ENCODE measurements at places on chromosomes 12 and 14.
A peak's percentile ranks its signal among the peaks of the same experiment; 100 is the strongest.

- no peak for DNase-seq
Observed at GRCh38 chr12:69550569-69551350, 34.5 kb upstream of the CCT2 start.

- no peak for DNase-seq
Observed at GRCh38 chr12:4820971-4821370, 88.7 kb upstream of the KCNA1 start.

DNA sequence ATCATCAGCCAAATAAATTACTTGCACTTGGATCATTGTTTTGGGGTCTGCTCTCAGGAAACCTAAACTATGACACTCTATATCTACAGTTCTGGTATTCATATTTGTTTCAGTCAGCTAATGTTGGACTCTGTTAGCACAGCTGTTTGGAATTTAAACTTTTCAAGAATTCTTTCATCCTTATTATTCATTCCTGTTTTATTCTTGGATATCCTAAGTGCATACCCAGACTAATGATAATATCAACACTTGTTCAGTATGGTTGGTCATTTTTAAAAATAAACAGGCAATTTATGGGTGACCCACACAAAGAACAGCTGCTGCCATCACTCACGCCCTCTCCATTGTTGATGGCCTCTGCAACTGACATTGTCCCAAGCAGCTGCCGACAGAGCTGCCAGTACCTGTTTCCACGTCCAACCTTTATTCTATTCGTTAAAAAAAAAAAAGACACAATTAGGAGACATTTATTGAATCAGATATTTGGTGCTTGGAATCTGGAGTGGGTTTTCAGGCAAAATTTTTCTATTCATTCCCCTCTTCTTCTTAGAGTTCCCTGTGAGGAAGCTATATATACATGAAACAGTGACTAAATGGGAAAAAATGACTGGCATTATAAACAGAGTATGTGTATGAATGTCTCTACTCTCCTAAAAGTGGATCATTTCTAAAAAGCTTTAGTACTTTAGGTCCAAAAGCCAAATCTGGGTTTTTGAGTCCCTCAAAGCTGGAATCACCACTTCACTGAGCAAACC, 252.1 kb upstream of the NAV3 start:
- DNase-seq: no peak

- DNase-seq: no peak
Observed at GRCh38 chr14:77275601-77276017, 4.6 kb upstream of the NGB start.

DNA sequence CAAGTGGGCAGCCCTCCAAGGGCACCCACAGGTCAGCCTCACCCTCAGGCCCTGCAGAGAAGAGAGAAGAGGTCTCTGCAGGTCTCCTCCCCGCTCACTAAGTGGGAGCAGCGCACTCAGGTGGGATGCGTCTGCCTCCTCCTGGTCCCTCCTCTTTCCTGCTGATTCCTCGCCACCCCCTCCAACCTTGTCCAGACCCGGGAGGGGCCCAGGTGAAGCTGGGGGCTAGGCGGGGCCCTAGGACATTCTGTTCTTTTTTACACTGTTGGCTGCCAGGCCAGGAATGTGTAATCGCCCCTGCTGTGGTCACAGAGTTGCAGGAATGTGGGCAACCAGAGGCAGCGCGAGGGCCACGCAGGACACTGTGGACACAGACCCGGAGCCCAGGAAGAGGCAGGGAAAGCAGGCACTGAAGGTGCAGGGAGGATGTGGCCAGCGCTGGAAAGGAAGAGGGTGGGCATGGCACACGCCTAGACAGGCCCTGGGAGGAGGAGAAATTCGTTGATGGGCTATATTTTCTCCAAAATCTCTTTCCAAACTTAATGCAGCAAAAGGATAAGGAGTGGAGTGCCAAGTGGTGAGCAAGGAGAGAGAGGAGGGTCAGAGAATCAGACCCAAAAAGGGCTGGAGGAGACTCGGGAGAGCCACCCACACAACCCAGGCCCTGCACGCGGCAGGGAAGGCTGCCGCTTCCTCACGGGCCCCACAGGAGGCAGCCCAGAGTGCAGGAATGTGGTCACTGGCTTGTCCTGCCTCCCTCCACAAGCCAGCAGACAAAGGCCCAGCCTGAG, 911 bp upstream of the SCNN1A start:
- peak; percentile 11 for DNase-seq

DNA sequence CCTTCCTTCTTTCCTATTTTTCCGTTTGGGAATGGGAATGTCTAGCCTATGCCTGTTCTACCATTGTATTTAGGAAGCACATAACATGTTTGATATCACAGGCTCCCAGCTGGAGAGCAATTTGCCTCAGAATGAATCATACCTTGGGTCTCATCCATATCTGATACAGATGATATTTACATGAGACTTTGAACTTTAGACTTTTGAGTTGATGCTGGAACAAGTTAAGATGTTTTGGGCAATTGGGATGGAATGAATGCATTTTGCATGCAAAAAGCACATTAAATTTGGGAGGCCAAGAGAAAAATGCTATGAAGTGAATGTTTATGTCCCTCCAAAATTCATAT, 61.9 kb upstream of the BEGAIN start:
- no peak for DNase-seq

DNA sequence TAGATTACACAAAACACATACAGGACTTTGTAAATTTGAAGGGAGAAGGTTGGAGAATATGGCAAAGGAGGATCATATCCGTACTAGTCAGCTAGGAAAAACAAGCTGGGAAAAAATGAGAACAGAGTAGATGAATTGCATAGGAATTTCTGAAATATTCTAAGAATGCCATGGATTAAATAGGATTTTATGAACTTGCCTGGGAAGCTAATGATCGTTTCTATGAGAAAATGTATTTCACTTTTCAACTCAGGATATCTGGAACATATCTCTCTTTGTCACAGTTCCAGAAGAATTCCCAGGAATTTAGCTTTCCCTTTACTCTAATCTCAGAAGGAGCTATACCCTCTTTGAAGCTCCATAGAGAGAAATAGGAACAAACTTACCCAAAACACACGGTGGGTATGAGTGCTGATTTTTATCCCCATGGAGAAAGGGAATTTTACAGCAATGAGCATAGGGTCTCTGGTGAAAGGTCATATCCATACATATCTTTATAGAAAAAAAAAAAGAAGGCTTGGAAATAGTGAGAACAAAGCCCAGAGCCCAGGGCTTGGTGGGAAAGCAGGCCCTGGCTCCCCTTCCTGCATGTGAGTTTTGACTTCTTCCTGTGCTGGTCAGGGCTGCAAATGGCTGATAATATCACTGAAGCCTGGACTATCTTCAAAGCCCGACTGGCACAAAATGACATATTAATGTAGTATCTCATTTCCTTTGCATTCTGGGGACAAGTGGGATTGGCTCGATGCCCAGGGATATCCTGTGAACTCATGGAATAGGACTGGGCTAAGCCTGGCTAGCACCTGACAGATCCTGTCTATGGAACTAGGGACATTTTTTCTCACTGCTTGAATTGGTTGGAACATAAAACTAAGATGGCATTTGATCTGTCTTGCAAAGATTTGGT, 136.3 kb downstream of the AEBP2 start:
- DNase-seq: peak; percentile 90

DNA sequence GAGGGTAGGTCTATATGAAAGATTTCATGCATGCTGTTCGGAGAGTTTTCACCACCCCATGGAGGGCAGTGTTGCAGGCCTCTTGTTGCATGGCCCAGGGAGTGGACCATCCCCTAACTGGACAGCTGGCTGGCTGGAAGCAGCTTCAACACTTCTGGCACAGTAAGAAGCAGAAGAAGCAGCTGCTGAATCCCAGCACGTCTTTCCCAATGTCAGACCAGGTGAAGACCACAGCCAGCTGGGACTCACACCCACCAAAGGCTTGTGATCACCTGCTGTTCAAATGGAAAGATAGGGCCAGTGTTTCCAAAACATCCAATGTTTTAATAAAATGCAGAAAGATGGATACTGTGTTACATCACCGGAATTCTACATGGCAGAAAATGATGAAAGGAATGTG, 1423.6 kb downstream of the AACS start:
- DNase-seq: no peak

DNA sequence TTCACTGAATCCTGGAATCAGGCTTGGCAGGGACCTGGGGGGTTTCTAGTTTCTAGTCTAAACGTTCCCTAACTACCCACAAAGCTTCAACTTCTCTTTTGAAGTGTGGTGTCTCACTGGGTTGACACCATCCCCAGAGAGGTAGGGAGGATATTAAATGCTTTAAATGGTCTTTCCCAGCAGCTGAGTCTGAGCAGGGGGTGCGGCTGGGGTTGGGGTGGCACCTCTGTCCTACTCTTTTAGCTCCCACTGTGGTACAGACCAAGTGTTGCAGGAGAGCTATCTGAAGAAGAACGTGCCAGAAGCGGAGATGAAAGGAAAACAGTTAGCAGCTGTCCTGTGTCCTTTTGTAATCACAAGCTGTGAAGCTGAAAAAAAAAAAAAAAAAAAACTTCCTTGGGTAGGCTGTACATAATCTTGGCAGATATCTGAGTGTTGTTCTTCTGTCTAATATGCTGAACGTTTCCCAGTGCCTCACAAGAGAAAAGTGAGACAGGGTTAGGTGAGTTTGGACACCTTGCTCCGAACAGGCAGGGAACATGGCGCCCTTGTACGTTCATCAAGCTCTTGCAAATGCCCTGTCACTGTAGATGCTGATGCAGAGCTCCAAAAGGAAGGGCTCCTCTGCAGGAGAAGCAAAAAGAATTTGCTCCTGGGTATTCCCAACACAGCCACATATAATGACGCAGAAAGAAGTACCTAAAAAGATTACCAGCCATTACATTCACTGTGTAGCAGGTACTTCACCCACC, 447.2 kb downstream of the APAF1 start:
- no peak for DNase-seq

GRCh38 chr12:98053202-98053601, 462.2 kb upstream of the TMPO start:
- DNase-seq: peak; percentile 42

DNA sequence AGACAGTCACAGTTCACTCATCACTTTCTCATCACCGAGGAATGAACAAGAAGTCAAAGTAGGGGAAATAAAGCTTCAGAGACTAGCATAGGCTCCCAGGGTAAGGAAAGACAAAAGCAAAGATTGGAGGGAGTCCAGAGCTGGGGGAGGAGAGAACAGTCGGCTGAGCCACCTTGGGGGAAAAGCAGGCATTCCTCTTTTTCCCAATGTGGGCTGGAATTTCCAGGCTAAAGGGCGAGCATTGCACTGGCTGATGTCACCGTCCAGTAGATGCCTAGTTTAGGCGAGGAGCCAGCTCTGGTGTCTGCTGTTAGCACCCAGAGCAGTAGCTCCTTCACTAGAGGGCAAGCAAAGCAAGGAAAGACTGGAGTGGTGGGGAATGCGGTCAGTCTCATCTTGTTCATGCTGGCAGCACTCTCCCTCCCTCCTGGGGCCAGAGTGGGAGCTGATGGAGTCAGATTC, 8.5 kb upstream of the KRT75 start:
- no peak for DNase-seq
